EH (cell line): ENCODE measurements at places on chromosomes 7 and 10.

- DNase-seq = peak; percentile 37
These were observed 304.9 kb downstream of the SUGCT start for GRCh38 chr7:40439686-40440085.

DNA sequence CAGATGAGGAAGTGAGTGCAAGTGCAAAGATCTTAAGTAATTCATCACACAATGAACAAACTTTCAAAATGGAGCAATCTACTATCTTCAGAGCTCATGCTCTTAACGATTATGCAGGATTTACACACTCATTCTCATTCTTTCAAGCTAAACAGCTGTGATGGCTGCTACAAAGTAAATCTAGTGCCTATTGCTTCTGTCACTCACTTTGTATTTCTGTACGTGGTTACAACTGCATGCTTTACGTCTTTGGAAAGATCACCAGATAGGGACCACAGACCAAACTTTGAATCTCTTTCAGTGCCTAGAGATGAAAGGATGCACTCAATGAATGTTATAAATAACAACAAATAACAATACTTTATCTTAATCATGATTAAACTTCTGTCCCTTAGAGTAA is 194.6 kb downstream of the MAGI2 start:
- no peak for DNase-seq

DNA sequence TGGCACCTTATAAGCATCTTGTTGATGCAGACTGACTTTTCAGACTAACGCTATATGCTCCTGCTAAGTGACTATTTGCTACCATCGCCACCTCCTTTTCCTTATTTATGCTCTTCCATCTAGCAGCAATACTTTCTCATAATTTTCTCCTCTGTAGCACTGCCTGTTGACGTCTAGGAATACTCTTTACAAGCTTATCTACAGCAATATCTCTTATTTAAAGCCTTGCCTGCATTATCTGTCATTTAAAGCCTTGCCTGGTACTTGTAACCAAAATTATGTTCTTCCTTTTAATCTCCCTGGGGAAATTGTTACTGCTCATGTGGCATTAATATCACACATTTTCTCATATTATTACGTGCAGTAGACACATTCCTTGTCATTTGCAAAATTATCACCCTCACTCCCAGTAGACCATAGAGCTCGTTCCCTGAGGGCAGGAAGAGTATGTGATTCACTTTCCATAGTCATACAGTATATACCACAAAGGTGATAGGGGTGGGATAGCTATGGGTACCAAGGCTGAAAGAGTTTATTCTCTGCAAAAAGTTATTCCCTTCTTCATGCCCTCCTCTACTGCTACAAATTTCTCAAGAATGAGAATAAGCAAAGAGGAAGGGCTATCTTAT is 359.7 kb upstream of the PCDH15 start:
- DNase-seq = no peak

DNA sequence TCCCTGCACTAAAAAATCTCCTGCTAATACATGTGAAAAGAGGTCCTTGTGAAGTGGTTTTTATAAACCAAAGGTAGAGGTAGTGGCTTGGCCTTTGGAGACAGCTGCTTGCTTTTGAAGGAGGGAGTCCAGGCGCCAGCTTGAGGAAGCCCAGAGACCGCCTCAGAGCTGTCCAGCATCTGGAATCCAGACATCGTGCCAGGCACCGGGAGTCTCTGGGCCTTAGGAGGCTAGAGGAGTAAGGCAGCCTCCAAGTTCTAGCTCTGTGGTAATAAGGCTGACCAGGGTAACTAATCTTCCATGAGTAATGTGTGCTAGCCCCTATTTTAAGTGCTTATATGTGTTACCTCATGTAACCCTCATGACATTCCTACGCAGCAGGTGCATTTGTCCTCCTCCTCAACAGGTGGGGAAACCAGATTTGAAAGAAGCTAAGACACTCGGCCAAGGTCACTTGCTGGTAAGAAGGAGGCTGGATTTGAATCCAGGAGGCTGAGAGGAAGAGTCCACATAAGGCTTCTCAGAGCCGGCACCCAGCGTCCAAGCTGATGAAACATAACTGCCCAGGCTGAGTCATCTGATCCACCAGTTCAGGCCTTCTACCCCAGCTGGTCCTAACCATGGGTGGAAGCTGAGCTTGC is 26.1 kb downstream of the PRLHR start:
- peak; percentile 30 for DNase-seq

GRCh38 chr10:13716081-13717071 is 129.6 kb downstream of the PRPF18 start:
- peak; percentile 93 for DNase-seq

GRCh38 chr7:29723599-29723998 is 82.7 kb upstream of the WIPF3 start:
- DNase-seq = no peak

GRCh38 chr10:86163522-86164173 is 202.9 kb downstream of the GRID1 start:
- DNase-seq = no peak

DNA sequence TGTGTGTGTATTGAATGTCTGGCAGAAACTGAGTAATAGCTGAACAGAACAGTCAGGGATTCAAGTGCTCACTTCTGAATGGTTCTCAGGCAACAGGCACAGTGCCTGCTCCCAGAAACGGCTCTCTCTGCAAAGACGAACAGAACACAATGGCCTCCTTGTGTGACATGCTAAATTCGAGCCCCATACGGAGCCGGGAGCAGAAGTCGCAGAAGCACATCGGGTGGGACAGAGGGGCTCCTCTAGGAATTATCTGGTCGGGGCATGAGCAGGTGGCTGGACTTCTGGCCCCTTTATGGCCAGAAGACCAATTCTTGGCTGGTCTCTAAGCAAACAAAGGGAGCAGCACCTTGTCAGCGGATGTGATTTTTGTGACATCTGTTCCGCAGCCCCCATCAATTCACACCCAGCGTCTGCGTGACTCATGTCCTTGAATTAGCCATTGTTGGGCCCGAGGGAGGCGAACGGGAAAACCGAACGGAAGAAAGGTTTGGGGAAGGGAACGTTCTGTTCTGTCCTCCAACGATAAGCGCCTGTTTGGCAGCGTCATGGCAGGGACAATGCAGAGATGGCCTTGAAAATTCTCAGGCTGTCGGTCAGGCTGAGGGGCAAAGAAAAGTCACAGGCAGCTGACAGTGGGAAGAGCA is 47.3 kb upstream of the NPTX2 start:
- DNase-seq = no peak

GRCh38 chr7:35714862-35715261 is 19.9 kb upstream of the HERPUD2 start:
- no peak for DNase-seq

- no peak for DNase-seq
These were observed 147.0 kb upstream of the ZNF32 start for GRCh38 chr10:43795639-43796038.

DNA sequence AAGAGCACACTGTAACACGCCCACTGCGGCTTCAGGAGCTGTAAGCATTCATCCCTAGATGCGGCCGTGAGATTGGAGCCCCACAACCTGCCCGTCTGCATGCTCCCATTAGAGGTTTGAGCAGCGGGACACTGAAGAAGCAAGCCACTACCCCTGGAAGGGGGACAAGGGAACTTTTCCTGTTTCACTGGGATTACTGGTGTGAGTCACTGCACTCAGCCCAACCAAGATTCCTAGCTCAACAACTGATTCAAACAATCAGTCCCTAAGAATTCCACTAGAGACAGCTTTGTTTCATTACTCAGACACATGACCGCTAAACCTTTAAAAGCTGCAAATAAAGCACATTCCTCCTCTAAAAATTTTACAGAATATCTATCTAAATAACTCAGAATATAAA is 69.8 kb downstream of the ORC5 start:
- peak; percentile 82 for DNase-seq

GRCh38 chr7:104857458-104858425 is 156.3 kb upstream of the KMT2E start:
- DNase-seq = no peak

GRCh38 chr7:151777908-151778670 is 98.8 kb downstream of the PRKAG2 start:
- DNase-seq = no peak

DNA sequence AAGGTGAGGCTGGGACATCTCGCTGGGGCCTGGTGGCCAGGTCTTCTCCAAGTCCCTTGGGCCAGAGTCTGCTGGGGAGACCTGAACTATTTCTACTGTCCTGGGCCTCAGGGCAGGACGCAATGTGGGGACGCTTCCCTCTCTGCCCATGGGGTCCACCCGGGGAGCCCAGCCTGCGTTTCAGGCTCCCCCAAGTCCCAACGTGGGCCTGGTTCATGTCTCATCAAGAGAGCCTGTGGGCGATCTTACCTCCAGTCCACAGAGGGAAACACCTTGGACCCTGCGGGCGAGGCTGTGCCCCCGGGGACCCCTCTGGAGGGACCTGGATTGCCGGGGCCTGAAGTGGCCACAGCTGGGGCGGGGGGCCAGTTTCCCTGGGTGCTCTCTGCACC is 91.7 kb downstream of the DNAJB6 start:
- DNase-seq = no peak

DNA sequence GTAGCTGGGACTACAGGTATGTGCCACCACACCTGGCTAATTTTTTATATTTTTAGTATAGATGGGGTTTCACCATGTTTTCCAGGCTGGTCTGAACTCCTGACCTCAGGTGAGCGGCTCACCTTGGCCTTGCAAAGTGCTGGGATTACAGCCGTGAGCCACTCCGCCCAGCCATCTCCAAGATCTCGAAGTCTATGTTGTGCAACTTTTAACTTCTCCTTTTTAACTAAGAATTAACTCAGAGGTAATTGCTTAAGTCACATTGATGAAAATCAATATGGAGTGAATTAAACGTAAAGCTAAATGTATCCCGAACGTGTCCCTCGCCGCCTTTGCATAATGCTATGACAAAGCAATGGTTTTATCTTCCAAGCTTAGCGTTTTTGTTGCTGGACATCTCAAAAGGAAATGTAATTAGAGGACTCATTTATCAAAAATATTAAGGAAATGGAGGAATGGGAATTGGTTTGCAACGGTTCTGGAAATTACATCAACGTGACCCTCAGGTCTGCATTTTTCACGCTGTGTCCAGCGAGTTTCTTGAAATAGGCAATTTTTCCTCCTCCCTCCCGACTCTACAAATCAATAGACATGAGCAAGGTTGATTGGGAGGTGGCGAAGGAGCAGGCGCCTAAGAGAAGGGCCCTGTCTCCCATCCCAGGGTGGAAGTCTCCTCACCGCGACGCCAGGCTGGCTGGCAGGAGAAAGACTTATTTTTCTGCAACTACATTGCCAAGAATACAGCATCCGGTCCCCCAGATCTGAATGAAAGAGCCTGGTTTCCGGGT is 89.8 kb downstream of the TMEM130 start:
- DNase-seq = no peak

DNA sequence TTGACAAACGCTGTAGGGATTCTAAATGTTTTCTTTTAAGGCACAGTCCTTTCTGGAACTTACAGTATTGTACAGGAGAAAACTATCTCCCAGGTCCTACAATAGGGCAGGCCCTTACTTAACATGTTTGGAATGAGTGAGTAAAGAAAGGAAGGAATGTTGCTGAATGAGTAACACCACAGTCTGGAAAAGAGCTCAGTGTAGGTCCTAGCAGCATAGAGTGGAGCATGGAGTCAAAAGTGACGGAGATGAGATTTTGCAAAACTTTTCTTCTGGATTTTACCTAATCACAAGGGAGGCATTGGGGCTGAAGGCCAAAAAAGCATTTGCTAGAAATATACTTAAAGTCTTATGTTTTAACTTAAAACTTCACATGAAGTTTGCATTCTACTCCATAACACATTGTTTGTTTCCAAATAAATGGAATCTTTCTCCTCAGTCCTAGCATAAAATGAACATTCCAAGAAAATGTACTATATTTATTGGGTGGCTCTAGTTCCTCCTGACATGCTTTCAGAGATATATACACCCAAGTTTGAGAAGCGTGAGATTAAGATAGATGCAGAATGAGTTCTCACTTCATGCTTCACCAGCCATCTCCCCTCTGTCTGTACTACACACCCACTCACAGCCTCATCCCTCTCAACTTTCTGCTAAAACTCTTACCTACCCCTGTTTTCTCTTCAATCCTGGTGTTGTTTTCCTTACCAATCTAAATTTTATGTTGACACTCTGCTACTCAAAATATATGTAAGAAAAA is 20.2 kb upstream of the ADD3 start:
- DNase-seq = peak; percentile 91

DNA sequence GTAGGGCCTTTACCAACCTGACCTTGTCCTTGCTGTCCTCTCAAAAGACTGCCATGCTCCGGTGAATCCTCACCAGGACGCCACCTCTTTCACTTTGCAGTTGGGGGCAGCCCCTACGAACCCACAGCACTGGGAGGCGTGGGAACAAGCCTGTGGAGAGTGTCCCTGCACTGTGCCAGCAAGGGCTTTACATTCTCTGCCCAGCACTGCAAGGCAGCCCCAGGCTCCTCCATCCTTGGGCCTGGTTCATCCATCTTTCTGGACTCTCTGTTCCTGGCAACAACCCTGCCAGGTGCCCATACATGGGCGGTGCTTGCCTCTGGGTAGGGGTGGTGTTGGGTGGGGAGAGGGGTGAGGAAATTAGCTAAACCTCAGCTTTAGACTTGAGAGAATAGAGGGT is 1.4 kb downstream of the CHAT start:
- no peak for DNase-seq

GRCh38 chr7:11185179-11185815 is 211.6 kb downstream of the PHF14 start:
- peak; percentile 45 for DNase-seq

DNA sequence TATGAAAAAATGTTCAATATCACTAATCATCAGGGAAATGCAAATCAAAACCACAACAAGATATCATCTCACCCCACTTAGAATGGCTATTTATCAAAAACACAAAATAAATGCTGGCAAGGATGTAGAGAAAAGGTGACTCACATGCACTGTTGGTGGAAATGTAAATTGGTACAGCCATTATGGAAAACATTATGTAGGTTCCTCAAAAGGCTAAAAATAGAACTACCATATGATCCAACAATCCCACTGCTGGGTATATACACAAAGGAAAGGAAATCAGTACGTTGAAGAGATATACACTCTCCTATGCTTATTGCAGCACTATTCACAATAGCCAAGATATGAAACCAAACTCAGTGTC is 50.2 kb downstream of the CDK1 start:
- DNase-seq = peak; percentile 39

DNA sequence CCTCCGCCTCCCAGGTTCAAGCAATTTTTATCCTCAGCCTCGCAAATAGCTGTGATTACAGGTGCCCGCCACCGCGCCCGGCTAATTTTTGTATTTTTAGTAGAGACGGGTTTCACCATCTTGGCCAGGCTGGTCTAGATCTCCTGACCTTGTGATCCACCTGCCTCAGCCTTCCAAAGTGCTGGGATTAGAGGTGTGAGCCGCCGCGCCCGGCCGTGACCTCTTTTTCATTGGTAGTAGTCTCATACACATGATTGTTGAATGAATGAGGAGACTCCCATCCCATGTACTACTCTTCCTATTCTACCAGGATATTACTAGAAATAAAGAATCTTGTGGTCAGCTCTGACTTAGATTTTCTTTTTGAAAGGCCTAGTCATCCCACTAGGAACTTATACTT is 56.8 kb downstream of the ARID5B start:
- DNase-seq = no peak

GRCh38 chr10:75211007-75211691 is 553 bp downstream of the VDAC2 start:
- peak; percentile 68 for DNase-seq

GRCh38 chr7:112104120-112104519 is 102.1 kb downstream of the DOCK4 start:
- no peak for DNase-seq
